Inflammatory macrophage treated with lipopolysaccharide for 1 hour (primary cell): ENCODE measurements at places on chromosomes 1 and 21.

DNA sequence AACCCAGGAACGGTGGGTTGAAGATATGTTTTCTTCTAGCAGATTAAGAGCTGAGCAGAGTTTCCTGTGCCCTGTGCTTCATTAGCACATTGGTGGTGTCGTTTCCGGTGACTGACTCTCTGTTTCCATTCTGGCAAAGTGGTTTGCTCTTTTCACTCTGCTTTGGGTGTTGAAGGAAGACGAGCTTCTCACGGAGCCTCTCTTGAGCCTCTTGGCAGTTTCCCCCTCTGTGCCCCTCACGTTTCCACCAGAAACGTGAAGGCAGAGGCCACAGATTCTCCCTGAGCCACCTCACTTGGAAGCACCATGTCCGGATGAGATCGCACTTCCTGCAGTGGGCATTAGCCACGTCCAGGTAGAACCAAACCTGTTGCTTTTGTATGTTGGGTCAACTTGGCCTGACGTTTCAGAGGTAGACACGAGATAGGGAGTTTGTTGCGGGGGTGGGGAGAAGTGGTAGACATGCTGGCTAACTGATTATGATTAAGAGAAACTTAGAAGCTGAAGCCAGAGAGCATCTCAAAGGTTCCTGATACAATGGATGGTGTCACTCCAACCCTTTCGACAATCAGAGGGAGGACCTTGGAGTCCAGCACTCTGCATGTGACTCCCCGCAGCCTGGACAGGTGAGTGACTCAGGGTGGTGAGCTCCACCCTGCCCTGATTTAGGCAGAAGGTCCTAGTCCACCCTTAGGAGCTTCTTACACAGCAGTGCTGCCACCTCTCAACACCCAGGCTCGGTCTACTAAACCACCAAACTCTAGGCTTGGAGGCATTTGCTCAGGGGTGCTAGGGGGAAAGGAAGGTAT is at the start of gene LAX1:
Gene LAX1, plus strand, starts transcription at position 155 of the 809 bp plus-strand sequence. Its CDS starts 383 bp downstream, at position 538.
- no peak for DNase-seq

DNA sequence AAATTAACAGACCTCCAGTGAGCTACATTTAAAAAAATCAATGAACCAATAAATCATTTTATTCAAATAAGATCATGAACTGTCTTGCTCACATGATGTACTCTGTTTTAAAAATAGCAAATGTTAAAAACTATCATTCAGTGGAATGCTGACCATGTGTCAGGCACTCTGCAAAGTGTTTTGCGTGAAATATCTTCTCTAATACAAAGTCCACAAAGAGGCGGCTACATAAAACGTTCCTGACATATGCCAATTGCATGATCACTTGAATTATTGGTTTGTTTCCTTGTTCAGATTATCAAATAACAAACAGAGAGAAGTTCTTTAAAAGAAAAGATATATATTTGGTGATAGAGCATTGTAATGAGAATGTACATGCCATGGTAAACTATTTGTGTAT is 10.7 kb downstream of the FMO2 start:
- no peak for DNase-seq

DNA sequence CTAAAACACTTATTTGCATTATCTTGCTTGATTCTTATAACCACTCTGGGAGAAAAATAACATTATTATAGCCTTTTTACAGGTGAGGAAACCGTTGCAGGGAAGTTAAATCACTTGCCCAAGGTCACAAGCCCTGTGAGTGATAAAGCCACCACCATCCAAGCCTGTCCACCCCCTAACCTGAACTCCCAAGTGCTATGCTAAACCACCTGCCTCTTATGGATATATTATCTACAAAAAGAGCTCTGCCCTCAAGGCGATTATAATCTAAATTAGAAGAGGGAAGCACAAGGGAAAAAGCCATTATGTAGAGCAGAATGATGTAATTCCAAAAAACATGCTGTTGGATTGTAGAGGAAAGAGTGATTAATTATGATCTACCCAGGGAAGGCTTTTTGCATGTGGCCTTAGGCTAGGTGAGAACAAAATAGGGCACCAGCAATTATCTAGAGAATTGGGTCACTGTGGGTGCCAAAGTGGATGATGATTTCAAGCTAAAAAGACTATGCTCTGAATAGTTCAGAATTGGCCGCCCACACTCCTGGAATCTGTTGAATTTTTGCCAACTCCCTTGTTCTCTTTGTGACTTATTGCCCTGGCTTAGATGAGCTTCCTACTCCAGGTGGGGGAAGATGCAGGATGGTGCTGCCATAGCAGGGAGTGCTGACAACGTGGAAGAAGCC is 205.3 kb downstream of the FGGY start:
- DNase-seq = no peak

- no peak for DNase-seq
These were observed 144.7 kb upstream of the KIF26B start for GRCh38 chr1:245010018-245010614.

- DNase-seq = peak; percentile 95
These were observed 60.7 kb upstream of the ATP5PO start for GRCh38 chr21:33976082-33977016.

DNA sequence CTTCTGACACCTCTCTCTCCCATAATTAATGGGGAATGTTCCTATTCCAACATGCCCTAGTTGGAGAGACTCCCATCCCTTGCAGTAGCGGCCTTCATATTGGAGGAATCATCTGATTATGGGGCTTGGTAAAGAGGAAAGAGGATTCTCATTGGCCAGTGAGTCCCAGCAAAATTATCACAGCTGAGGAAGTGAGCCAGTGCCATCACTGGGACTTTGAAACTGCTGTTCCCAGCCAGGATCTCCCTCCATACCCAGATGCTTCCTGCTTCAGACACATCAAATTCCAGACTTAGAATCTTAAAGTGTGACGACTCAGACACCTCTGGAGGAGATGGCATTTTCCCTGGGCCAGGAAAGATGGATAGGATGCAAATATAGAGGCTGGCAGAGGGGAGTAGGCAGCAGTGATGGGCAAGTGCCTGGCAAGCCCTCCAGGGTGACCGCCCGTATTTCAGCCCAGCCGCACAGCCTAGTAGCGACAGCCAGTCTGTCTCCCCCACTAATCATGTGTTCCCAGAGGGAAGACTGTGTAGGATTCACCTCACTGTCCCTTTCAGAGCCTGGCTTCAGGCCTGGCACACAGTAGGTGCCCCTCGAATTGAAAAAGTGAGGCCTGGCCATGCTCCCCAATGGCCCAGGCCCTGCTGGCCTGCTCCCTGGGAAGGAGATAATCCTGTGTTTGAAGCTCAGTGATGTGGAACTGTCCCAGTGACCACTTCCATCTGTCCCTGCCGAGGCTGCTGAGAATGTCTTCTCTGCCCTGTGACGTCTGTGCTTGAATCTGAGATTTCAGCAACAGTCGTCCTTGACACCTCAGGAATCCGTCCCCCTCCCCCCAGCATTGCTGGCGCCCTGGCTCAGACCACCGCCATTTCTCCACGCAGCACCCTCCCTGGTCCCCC is 41.2 kb upstream of the MAGOH start:
- DNase-seq = no peak

DNA sequence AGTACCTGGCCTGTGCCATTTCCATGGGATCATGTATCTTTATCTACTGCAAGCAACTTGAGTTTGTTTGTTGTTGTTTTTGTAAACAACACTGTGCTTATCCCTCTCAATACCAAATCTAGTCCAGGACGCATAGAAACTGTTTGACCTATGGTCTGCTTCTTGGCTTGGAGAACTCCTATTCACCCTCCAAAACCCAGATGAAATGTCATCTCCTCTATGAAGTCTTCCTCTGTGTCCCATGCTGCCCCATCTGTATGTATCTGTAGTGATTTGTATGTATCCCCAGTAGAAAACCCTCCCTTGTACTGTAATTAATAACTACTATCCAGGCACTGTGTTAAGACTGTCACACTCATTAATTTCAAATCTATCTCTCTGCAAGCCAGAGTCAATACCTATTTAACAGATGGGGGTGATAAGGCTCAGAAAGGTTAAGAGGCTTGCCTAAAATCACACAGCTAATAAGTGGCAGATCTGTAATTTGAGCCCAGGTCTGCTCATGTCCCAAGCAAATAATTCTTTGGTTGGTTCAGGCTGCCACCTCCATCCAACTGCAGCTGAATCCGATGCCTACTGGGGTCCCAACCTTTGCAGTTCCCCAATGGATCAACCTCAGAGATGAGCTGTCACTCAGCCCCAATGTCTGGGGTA is 24.6 kb upstream of the ECE1 start:
- DNase-seq = no peak

GRCh38 chr1:33384040-33384812 is 46.7 kb downstream of the PHC2 start:
- no peak for DNase-seq

GRCh38 chr1:57048856-57049255 is 83.0 kb upstream of the C8B start:
- DNase-seq = no peak

DNA sequence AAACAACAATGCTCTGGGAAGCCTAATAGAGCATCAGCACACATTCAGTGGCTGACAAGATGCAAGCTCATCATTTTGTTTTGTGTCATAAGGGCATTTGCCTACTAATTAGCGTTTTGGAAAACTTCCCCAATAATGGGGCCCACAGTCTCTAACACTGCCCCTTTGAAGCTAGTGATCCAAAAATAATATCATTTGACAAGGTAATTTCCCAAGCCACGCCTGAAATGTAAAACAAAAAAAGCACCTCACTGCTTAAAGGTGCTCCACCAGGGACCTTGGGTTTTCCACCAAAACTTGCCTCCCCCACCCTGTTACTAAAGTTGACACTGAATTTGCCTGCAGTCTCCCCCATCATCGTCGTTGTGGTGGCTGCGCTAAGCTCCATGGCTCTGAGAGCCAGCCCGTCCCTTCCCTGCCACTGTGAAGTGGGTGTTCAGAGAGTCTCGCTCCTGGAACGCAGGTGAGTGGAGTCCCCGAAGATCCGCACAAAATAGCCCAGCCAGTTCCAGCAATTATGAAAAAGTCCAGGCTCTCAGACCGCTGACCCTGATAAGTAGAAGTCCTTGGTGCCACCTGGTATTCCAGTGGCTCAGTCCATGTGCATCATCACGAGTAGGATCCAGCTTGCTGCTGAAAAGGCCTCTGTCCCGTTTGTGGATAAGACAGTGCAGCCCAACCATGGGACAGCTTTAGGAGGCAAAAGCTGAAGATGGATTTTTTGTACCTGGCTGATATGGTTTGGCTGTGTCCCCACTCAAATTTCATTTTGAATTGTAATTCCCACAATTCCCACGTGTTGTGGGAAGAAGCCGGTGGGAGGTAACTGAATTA is 52.2 kb downstream of the RAB3GAP2 start:
- no peak for DNase-seq

DNA sequence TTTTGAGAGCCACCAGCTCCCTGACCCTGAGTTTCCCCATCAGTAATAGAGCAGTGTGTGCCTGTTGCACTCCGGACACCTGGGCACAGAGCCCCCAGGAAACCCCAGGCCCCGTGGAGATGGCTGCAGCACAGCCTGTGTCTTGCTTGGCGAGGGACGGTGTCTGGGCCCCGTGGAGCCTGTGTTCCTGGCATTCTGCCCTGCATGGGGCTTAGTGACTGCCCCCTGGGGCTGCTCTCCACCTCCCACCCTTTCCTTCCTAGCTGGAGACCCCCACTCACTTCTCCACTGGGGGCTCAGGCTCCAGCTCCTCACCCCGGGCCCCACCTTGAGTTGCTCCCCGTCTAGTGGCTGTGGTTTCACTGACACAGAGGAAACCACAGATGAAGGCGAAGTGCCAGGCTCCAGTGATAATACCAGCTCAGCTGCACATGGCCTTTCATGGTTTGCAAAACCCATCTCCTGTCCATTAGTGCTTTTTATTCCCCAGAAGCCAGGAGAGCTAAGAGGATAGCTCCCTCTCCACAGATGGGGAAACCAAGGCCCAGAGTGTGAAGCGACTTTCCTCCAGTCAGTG is 39.4 kb downstream of the DMRTB1 start:
- DNase-seq = no peak

DNA sequence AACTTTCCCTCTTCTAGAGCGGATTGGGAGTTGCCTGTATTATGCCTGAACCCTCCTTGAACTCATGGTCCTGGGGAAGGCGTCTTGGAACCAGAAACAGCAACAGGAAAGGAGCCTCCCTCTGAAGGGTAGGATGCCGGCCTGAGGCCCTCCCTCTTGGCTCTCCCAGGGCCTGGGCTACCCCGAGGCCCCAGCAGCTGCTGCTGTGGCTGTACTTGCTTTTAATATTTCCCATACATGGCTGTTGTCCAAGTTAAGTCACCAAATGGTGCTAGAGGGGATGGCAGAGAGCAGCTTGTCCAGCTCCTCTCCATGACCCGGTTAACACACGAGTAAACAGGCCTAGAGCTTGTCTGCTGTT is 10.5 kb downstream of the CHRNB2 start:
- no peak for DNase-seq
